GM19239 (cell line): ENCODE measurements at places on chromosomes 12 and 14.

- DNase-seq: no peak
Observed at GRCh38 chr12:5614256-5614655, 182.3 kb downstream of the NTF3 start.

GRCh38 chr14:41636492-41637392, 30.1 kb downstream of the LRFN5 start:
- DNase-seq: no peak

GRCh38 chr12:123286652-123287373, 15.2 kb upstream of the CDK2AP1 start:
- no peak for DNase-seq

GRCh38 chr12:2013527-2014223, 9.4 kb upstream of the DCP1B start:
- DNase-seq: no peak

DNA sequence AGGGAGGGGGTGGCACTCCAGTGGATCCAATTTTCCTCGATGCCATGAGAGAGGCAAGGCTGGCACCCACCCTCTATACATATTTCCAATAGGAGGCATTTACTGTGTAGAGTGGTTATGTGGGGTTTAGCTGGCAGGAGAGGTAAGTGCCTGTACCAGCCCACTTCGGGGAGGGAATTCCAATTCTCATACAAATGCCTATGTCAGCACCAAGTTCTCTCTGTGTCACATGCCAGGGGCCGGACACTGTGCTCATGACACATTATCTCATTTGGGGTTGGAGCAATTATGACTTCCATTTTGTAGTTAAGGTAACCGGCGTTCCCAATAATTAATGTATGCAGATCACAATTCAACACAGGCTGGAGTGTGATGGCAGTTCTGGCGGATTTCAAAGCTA, 284.3 kb downstream of the KSR2 start:
- DNase-seq: no peak

DNA sequence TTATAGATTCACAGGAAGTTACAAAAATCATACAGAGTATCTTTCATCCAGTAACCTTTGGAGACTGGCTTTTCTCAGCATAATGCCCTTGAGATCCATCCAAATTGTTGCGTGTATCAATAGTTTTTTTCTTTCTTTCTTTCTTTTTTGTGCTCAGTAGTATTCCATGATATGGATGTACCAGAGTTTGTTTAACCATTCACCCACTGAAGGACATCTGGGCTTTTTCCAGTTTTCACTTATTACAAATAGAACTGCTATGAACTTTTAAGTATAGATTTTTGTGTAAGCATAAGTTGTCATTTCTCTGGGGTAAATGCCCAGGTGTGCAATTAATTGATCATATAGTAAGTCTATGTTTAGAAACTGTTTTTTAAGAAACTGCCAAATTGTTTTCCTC, 79.4 kb downstream of the FBXL14 start:
- DNase-seq: no peak

- DNase-seq: peak; percentile 18
Observed at GRCh38 chr14:64293976-64294671, at the start of gene ESR2. Gene ESR2 (minus strand): TSS chr14:64294371. CDS start chr14:64282985, 11,386 bp downstream.

- no peak for DNase-seq
Observed at GRCh38 chr12:2477009-2477766, 317.6 kb upstream of the FKBP4 start.

GRCh38 chr12:89493670-89494302, 30.8 kb downstream of the GALNT4 start:
- no peak for DNase-seq

DNA sequence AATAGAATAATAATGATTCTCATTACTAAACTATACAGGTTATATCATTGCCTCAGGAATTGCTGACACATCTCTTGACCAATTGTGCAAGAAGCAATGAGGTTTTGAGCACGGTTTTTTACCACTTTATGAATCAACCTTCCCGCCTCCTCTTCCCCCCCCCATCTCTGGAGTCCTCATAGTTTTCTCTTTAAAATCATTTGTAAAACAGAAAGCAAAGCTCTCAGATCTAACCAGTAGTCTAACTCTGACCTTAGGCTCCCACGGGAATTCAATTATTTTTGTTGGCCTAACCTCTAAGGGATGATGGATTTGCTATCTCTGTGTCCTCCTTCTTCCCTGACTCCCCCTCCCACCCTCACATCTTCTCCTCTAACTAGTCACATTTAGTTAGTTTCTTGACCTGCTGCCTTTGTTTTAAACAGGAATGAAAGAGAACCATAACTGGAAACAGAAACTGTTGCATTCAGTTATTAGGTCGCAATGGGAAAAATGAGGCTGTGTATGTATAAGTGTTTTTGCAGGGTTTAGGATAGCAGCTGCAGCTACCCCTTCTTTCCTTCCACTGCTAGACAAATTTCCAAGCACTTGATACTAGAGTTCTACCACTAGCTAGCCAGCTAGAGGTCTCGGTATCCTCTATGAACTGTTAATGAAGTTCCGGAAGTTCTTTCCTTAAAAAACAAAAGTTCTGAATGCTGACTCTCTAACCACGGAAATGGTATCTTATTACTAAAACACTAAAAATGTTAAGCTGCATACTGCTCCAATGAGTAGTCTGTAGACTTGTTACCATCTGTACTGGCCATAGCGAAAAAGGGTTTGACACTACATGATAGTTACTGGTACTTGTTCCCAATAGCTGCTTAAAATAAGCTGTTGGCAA, 65.4 kb downstream of the TAOK3 start:
- no peak for DNase-seq

DNA sequence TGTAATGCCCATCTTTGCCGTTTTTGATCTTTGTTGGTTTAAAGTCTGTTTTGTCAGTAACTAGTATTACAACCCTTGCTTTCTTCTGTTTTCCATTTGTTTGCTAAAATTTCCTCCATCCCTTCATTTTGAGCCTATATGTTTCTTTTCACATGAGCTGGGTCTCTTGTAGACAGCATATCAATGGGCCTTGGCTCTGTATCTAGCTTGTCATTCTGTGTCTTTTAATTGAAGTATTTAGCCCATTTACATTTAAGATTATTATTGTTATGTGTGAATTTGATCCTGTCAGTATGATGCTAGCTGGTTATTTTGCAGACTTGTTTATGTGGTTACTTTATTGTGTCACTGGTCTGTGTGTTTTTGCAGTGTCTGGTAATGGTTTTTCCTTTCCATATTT, 913.2 kb downstream of the TRHDE start:
- DNase-seq: no peak

GRCh38 chr14:99707420-99707819, 23.3 kb downstream of the CYP46A1 start:
- DNase-seq: no peak

GRCh38 chr14:69260190-69260860, 367 bp downstream of the GALNT16 start:
- no peak for DNase-seq

DNA sequence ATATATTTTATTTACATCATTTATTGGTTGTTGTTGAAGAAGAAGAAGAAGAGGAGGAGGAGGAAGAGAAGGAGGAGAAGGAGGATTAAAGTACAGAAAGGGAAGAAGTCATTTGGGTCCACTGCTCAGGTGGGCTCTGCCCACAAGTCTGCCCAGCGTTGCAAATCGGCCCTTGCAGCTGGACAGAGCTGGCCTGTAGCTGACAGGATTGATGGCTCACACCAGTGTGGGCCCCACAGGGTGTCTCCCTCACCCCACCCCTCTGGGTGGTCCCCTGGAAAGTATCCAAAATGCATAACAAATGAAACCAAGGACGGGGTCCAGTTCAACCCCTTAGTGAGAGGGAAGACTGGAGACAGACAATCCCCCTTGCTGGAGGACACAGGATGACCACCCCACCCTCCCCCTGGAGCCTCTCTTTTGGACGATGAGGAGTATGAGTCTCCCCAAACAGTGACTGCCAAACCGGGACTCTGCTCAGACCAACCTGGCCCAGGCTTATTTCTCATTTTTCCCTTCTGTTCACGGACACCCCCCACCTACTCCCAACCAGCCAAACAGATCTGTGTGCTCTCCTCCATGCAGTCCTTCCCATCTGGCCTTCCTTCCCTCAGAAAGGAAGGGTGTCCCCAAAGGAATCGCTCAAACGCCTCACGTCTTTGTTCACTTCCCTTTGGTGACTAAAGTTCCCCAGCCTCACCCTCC, 17.7 kb downstream of the DPF3 start:
- no peak for DNase-seq

DNA sequence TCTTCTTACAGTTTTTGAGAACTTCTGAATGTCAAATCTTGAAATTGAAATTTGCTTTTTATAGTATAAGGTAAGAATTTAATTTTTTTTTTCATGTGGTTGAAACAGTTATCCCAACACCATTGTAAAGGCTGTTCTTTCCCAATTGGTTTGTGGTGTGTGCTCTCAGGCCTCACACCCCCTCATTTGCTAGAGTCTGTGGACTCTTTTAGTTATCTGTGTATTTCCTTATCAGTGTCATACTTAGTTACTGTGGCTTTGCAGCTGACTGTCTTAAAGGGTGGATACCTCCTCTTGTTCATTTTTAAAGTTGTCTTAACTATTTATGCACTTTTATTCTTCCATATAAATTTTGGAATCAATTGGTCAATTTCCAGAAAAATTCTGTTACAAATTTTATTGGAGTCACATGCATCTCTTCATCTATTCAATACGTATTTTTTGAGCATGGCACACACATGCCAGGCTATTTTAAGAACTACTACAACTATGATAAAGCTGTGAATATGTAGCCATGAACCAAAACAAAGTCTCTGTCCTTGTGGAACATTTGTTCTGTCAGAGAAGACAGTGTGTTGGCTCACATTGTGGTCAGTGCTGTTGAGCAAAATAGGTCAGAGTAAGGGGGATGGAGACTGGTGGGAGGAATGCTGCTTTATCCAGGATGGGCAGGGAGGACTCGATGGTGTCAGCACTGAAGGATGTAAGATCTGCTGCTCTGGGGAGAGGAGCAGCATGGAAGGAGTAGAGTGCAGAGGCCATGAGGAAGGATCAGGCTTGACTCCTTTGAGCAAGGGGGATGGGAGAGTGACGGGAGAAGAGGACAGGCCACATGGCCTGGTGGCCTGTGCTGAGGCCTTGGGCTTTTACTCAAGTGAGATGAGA, 24.1 kb downstream of the FGF23 start:
- DNase-seq: no peak

DNA sequence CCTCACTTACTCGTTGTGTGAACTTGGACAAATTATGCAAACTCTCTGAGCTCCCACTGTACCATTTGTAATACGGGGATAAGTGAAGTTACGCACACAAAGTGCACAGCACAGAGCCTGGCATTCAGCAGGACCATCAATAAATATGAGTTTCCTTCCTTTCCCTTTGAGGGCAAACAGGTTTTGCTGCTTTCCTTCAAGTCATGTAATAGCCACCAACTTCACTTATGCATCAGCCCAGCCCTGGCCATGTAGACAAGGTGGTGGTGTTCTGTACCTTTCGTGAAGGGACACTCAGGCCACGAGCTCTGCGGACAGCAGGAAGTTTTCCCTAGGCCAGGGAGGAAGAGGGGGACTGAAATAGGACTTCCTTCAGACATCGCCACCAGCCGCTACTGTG, 272.7 kb downstream of the CACNA1C start:
- DNase-seq: no peak

GRCh38 chr12:541676-542324, 82.1 kb downstream of the B4GALNT3 start:
- DNase-seq: no peak

- DNase-seq: no peak
Observed at GRCh38 chr12:99223579-99223978, 424.0 kb upstream of the GARIN6 start.

DNA sequence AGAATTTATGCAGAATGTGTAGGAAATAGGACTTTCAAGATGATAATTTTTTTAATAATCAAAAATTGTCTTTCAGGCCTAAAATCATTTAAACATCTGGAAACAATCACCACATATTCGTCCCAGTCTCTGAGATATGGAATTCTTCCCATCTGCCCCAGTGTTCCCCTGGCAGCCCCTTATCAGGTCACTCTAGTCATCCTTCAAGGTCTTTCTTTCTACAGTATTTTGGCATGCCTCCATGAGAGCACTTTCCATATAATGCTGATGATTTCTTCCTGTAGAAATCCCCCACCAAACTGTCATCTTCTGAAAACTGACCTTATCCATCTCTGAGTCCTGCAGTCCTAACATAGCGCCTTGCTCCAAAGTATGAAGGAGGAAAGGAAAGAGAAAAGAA, 422.1 kb downstream of the RPS29 start:
- DNase-seq: no peak

- no peak for DNase-seq
Observed at GRCh38 chr12:130420071-130420470, 82.4 kb downstream of the PIWIL1 start.

GRCh38 chr12:39095636-39096330, 190.4 kb upstream of the CPNE8 start:
- no peak for DNase-seq

DNA sequence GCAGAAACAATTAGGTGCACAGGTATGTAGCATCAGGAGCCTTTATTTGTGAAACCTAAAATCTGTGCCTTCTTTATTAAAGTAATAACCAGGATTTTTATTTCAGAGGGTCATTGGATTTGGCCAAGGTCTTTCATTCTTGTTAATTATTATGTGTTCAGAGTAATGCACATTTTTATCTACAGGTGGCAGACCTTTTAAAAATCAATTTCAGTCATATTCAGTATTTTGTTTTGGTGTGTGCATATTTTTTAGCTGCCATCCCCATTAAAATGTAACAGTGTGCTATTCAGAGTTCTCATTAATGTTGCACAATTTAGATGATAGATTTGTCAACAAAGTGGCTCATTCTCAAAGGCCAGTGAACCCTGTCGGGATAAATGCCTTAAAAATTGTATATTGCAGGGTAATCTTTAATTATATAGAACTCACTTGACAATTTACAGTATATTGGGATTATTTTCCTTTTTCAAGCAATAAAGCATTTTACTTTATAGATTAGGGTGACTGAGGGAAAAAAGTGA, 319.3 kb upstream of the SOX5 start:
- no peak for DNase-seq

- DNase-seq: no peak
Observed at GRCh38 chr12:100717733-100718067, 76.9 kb upstream of the ANO4 start.

DNA sequence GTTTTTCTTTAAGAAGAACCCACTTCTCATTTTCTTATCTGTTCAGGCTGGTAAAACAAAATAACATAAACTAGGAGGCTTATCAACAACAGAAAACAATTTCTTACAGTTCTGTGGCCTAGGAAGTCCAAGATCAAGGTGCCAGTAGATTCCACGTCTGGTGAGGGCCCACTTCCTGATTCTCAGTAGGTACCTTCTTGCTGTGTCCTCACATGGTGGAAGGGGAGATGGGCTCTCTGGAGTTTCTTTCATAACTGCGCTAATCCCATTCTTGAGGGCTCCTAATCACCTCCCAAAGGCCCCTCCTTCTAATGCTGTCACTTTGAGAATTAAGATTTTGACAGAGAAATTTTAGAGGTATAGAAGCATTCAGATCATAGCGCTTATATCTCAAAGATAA, 33.4 kb downstream of the TXNRD1 start:
- DNase-seq: no peak

- DNase-seq: no peak
Observed at GRCh38 chr12:64385468-64385867, 5.1 kb downstream of the C12orf56 start.

- DNase-seq: no peak
Observed at GRCh38 chr12:92759634-92760268, 57.0 kb downstream of the PLEKHG7 start.
